ENCODE measurements at places on chromosomes 6 and 20.

DNA sequence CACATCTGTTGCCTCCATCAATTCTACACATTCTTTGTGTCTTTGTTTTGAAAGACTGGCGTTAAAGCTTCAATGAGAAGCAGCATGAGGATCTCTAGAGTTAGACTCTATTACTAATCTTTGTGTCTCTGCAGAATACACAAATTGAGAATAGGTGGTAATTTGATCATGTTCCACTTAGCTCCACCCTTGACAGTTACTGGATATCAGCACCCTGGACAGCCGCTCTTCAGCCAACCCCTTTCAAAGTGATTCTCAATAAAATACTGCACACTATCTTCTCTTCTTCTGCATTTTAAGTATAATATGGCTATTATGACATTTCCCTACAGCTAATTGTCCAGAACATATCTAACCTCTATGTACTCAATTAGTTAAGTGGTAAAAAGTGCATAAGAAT lies 54.3 kb upstream of the CNR1 start:
- DNase-seq: no peak

DNA sequence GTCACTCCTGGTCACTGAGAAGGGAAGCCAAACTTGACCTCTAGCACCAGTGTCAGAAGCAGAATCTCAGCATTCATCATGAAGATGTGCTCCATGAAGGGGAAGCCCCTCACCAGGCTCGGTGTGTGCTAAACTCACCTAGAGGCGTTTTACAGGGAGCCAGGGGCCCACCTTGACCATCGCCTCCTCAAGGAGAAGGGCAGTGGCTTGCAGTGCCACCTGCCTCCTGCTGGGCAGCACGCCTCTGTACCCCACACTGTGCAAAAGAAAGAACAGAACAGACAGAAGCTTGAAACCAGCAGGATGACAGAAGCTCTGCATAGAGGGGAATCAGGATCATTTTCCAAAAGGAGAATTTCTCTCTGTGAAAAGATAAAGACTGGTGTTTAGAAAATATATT lies 39.7 kb downstream of the NOX3 start:
- no peak for DNase-seq

DNA sequence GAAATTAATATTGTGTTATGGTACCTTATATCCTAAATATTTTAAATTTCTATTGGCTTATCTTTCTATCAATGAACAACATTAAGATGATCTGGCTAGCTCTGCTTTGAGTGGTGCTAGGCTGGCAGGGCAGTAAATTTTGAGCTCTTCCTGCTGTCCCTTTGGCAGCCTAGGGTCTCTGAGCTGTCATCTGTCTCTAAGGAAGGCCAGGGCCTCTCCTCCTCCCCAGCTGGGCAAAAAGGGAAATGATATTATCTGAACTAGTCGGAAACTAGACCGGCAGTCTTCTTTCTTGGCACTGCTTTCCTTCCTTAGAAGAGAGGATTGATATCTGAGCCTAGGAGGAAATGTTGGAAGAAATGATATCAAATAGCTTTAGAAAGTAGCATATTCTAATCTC lies 176.7 kb upstream of the BTBD3 start:
- DNase-seq: no peak

GRCh38 chr6:137806914-137807682 lies 60.0 kb upstream of the TNFAIP3 start:
- DNase-seq: no peak

DNA sequence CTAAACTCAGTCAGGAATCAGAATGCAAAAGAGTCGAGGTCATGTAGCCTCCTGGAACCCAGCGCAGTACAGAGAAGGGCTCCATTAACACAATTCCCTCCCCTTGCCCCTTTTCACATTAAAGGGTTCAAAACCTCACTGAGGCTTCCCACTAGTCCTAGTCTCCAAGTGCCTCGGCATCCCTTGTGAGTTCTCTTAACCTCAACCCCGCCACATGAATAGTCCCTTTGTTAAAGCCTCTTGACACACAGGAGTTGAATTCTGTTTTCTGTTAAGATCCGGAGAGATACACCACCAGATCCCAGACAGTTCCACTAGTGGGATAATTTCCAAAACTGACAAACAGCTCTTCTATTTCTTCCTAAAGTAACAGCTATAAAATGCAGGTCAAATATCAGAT lies 17.8 kb downstream of the PTPRT start:
- DNase-seq: no peak

GRCh38 chr6:31906122-31906521 lies 4.2 kb upstream of the ZBTB12 start:
- DNase-seq: no peak

GRCh38 chr6:156174031-156174890 lies 602.9 kb upstream of the ARID1B start:
- DNase-seq: no peak

GRCh38 chr6:143882401-143882930 lies 18.2 kb downstream of the ZC2HC1B start:
- no peak for DNase-seq

DNA sequence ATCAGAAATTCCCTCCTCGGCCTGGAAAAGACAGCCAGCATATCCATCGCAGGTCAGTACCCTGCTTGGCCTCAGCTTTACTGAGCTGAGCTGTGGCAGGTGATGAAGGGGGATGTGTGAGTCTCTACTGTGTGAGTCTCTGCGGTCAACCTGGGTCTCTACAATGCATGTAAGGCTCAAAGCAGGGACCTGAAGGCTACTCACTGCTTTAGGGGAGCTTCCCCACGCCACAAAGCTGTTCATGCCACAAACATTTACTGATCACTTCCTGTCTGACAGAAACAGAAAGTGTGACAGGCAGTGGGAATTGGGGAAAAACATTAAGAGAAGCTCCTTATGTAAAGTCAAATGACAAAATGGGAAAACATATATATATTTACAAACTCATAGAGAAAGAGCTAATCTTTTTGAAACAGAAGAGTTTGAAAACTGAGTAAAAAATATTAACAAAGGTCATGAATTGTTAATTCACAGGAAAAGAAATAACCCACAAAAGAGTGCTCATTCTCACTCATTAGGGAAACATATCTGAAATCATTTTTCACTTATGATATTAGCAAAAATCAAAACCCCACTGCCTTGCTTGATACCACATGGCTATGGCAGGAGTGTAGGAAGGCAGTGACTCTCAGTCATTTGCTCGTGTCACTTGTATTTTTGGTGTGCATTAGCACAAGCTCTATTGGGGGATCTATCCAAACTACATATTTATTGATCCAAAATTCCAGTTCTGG lies 5.8 kb downstream of the BTN3A3 start:
- DNase-seq: no peak

GRCh38 chr6:119034827-119035458 lies 43.5 kb downstream of the FAM184A start:
- no peak for DNase-seq

DNA sequence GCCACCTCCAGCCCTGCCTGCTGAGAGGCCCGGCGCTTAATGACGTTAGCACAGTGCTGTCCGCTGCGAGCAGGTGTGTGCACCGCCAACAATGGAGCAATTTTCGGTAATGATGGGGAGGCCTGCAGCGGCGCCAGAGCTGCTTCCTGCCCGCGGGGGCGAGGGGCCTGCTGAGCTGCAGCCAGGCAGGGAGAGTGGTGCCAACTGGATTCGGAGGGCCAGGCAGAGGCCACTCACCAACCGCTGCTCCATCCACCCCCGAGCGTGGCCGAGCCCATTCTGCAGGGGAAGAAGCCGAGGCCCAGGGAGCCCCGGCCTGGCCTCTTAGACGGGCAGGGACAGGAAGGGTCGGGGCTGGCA lies 9.6 kb downstream of the HRH3 start:
- no peak for DNase-seq

DNA sequence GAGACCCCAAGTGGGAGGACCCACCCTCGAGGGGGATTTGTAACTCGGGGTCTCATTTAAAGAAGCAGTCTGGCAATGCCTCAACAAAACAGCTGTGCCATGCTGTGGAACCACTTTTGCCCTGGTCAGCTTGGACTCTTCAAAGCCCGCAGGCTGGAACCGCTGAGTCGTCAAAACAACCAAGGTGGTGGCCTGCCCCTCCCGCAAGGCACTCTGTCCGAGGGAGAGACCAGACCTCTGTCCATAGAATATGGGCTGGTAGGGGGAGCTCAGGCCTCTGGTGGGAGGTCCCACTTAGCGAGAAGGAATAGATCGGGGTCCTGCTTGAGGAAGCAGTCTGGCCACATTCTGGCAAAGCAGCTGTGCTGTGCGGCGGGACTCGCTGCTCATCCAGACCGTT lies 208.1 kb downstream of the BCKDHB start:
- no peak for DNase-seq

- no peak for DNase-seq
Observed at GRCh38 chr20:38997622-38998021, 35.5 kb downstream of the DHX35 start.

DNA sequence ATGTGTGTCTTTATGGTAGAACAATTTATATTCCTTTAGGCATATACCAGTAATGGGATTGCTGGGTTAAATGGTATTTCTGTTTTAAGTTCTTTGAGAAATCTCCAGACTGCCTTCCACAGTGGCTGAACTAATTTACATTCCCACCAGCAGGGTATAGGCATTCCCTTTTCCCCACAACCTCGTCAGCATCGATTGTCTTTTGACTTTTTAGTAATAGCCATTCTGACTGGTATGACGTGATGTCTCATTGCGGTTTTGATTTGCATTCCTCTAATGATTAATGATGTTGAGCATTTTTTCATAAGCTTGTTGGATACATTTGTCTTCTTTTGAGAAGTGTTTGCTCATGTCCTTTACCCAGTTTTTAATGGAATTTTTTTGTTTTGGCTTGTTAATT lies 5.3 kb upstream of the TASP1 start:
- DNase-seq: peak; percentile 78

- no peak for DNase-seq
Observed at GRCh38 chr6:170272341-170273065, 18.4 kb downstream of the DLL1 start.

DNA sequence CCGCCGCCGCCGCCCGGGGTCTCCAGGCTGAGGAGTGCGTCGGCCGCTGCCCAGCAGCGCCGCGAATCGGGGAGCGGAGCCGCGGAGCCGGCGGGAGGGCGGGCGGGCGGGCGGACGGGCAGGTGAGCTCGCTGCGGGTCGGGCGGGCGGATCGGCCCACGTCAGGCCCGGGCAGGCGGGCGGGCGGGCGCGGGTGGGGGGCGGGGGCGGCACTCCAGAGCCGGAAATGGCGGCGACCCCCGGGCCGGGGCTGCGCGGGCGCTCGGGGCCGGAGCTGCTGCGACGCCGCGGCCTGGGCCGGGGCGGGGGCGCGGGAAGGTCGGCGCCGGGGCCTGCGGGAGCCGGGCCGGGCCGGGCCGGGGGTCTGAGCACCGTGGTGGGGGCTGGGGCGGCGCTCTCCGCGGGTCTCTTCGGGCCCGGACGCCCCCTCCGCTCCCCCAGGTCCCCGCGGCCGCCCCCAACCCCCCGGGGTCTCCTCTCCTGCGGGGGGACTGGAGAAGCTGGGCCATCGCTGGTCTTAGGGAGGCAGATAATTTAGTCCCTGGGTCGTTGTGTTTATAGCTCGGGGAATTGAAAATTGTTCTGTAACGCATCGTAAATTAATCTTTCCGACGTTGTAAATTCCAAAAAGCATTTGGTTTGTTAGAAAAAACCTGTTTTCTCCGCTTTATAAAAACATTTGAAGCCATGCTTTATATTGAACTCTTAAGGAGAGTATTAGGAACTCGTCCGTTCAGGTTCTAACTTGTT lies 451 bp downstream of the DNAJC5 start:
- no peak for DNase-seq

- peak; percentile 61 for DNase-seq
Observed at GRCh38 chr6:145882121-145882531, 67.5 kb upstream of the FBXO30 start.

- DNase-seq: no peak
Observed at GRCh38 chr6:42276034-42276890, 58.6 kb upstream of the MRPS10 start.

GRCh38 chr20:1857466-1857865 lies 37.7 kb upstream of the SIRPA start:
- DNase-seq: no peak

DNA sequence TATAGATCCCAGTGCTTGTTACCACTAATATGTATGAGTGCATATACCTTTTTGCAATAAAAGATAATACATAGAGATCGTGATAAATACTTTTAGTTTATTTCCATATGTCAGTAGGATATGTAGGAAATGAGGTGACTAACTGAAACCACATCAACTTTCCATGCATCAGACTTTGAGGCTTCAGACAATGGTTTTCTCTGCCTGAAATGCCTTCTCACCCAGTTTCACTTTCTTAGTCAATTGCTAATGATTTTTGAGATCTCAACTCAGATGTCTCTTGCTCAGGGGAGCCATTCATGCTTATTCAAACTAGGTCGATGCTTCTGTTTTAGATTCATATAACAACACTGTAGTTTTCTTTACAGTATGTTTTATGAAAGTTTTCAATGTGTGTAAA lies 626.6 kb upstream of the ADGRB3 start:
- DNase-seq: no peak

- peak; percentile 35 for DNase-seq
Observed at GRCh38 chr6:139371421-139372203, 2.8 kb downstream of the CITED2 start.

DNA sequence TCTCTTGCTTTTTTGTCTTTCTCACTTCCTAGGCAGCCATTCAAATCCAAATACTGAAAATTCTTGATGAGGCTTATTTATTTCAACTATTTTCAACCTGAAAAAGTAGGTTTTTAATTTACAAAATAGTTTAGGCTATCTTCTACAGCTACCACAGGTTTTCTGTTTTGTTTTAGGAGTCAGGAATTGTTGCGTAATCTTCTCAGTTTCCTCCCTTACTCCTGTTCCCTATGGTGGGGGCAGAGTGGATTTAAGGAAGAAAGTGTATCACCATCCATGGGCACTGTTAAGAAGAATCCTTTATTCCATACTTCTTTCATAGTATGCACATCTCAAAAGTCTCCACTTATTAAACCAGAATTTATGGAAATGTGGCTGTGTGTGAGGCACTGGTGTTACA lies 182.4 kb downstream of the KHDC1L start:
- no peak for DNase-seq

GRCh38 chr6:1498491-1499113 lies 109.2 kb downstream of the FOXF2 start:
- no peak for DNase-seq

GRCh38 chr6:17957498-17957897 lies 29.9 kb downstream of the KIF13A start:
- peak; percentile 29 for DNase-seq

DNA sequence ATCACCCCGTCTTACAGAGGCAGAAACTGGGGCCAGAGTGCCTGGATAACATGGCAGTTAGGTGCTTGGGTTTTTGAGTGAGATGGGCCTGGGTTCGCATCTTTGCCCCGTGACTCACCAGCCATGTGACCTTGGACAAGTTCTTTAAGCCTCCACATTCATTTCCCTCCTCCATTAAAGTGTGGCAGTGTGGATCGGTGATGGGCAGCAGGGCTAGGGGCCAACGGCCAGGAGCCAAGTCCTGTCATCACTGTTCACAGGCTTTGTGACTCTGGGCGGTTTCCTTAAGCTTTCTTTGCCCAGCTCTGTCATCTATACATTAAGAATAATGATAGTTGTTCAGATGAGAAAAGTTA lies 85.5 kb upstream of the PMEPA1 start:
- no peak for DNase-seq

DNA sequence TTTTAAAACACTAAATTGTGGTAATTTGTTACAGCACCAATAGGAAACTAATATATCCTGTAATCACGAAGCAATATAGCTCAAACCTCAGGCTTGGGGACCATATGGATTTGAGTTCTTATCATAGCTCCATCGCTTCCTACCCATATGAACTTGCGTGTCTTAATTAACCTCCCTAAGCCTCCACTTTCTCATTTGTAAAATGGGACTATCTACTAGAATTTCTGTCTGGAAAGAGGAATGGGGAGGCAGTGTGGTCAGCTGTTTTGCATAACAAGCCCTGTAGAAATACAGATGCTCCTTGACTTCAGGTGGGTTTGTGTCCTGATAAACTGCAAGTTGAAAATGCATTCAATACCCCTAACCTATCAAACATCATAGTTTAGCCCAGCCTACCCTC lies 17.1 kb downstream of the HLA-DOB start:
- no peak for DNase-seq

Data from HCEC 1CT (cell line).